Foreskin keratinocyte (primary cell): ENCODE measurements at places on chromosomes 3 and 15.

DNA sequence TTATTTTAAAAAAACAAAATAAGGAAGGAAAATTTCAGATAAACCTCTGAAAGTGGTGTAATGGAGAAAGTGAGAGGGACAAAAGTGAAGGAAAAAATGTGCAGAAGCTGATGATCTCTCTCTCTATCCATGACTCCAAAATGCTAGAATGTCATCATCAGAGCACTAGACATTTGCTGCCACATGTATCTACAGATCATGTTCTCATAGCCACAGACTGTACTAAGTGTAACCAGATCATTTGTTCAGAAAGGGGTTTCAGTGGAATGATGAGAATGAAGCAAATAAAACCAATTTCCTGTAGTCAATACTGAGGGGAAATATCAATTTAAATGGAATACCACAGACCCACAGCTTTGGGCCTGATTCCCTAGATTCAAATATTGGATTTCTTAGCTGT lies 104.3 kb upstream of the CHMP2B start:
- DNase-seq = no peak

- no peak for DNase-seq
Observed at GRCh38 chr3:103585809-103586208, 1151.0 kb downstream of the ZPLD1 start.

DNA sequence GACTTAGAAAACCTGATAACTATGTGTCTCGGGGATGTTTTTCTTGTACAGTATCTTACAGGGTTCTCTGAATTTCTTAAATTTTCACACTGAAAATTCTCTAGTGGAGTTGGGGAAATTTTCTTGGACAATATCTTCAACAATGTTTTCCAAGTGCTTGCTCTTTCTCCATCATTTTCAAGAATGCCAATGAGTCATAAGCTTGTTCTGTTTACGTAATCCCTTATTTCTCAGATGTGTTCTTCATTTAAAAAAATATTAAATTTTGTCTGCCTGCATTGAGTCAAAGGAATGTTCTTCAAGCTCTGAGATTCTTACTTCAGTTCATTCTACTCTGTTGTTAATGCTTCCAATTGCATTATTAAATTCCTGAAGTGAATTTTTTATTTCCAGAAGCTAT lies 21.9 kb upstream of the PLSCR2 start:
- DNase-seq = no peak

- no peak for DNase-seq
Observed at GRCh38 chr3:71600646-71601288, 17.2 kb upstream of the FOXP1 start.

DNA sequence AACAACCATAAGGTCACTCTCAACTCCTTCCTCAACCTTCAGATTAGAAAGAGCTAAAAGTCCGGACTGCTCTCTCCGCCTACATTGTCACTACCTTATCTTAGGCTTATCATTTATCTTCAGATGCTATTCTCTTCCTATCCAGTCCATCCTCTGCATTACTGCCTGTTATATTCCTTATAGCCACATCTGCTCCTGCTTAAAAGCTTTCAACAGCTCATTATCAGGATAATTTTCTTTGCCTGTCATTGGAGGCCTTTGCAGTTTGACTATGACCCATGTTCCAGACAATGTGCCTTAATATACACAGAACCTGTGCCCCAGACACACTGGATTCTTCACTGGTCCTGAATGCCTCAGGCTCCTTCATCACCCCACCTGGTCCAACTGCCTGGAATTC lies 184.1 kb upstream of the SETMAR start:
- no peak for DNase-seq

DNA sequence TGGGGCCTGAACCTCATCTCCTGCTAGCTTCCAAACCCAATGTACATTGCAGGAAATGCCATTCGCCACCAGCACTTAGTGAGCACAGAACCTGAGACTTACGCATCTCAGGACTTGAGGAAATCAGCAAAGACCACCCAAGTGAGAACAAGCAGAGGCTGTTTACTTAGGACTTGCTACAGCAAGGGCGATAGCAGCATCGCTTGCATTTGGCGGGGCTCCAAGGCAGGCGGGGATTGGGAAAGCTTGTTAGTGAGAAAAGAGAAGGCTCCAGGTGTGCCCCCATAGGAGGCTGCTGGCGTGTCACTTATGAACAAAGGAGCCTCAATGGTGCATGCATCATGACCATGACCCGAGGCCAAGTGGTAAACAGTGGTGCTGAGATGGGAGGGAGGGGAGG lies 19.7 kb downstream of the SLC6A20 start:
- DNase-seq = no peak

DNA sequence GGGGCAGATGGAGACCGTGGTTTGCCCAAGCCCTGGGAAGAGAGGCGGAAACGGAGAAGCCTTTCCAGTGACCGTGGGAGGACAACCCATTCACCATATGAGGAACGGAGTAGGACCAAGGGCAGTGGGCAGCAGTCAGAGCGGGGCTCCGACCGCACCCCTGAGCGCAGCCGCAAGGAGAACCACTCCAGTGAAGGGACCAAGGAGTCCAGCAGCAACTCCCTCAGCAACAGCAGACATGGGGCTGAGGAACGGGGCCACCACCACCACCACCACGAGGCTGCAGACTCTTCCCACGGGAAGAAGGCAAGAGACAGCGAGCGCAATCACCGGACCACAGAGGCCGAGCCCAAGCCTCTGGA lies 2.0 kb downstream of the RBM15B start:
- no peak for DNase-seq

DNA sequence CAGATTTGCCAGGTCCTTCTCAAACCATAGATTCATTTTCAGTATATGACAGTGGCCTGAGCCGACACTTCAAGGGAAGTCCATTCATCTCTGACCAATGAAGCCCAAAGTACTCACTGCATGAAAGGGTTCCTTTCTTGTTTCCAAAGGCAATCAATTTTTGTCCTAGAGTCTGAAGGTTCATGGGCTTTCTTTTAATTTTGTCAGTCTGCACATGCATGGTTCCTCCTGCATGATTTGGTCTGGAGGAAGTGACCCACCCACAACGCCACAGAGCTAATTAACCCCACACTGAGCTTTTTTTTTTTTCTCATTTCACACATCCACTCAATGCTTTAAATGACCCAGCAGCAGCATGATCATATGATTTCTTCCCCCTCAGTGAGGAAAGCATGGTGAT lies 216.4 kb downstream of the TIGIT start:
- DNase-seq = no peak

DNA sequence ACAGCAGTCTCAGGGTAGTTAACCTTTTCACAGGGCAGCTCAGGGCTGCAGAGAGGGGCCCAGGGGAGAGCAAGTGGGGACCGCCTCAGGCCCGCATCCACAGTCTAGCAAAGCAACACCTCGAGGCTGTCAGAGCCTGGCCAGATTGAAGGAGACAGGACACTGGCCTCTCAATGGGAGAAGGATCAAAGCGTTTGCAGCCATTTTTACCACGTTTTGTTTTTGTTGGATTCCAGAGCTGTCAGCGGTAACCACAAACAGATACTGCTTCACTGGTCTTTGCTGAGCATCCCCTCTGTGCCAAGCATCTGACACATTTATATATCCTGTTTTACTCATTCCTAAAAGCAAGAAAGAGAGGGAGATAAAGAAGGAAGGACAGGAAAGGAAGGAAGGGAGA lies 153.8 kb downstream of the SHQ1 start:
- DNase-seq = no peak

DNA sequence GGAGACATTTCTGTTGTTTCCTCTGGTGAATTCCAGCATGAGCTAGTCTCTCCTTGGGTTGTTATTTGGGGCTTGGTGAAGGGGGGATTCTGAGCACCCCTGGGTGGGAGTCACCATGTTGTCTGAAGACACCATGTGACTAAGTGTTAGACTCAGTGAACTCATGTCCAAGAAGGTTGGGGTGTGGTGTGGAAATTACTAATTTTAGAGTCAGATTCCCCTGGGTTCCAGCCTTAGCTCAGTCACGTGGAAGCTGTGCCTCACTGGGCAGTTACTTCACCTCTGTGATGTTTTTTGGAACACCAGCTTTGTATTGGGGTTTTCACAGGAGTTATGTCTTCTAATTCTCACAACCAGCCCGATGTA lies 171.5 kb downstream of the RPLP1 start:
- DNase-seq = no peak

GRCh38 chr3:54986294-54986693 lies 58.4 kb upstream of the LRTM1 start:
- DNase-seq = no peak

- DNase-seq = no peak
Observed at GRCh38 chr15:27820722-27821121, 278.4 kb downstream of the OCA2 start.

GRCh38 chr3:125644036-125645005 lies 49.0 kb upstream of the OSBPL11 start:
- DNase-seq = no peak

- peak; percentile 18 for DNase-seq
Observed at GRCh38 chr3:161372321-161373260, 1.3 kb upstream of the SPTSSB start.

DNA sequence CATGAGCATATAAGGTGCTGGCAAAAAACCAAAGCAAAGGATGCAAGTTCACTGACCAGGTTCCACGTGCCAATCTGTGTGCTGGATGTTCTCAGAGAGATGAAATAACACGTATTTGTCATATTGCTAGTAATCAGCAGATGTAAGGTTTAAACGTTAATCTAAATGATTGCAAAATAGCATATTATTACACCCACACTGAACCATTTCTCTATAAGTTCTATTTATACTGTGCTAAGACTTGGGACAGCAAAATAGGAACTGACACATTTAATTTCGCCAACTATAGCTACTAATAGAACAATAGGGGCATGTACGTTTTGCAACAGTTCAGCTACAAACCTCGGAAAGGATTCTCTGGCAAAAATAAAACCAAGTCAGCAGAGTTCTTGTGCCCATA lies 350.3 kb upstream of the ZNF385D start:
- no peak for DNase-seq

GRCh38 chr3:150588027-150588830 lies 14.9 kb upstream of the SELENOT start:
- no peak for DNase-seq

- DNase-seq = no peak
Observed at GRCh38 chr15:28020644-28021043, 78.5 kb downstream of the OCA2 start.

GRCh38 chr3:187161556-187161955 lies 22.3 kb upstream of the RPL39L start:
- no peak for DNase-seq

- no peak for DNase-seq
Observed at GRCh38 chr15:90421527-90421926, 33.5 kb downstream of the IQGAP1 start.

DNA sequence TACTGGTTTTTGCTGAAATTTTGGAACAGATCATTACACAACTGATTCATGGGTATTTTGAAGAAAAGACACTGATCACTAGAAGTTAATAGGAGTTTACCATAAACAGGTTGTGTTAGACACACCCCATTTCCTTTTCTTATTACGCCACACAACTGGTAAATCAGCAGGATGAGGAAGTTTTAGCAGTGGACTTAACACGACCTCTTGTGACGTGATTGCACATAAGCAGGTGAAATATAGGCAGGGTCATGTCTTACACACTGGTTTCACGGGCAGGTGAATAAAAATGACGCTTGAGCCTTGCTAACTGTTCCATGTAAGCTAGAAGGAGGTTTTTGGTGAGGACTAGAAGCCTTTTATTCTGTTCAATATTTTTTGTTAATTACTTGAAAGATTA lies 27.1 kb upstream of the TPRG1 start:
- no peak for DNase-seq

DNA sequence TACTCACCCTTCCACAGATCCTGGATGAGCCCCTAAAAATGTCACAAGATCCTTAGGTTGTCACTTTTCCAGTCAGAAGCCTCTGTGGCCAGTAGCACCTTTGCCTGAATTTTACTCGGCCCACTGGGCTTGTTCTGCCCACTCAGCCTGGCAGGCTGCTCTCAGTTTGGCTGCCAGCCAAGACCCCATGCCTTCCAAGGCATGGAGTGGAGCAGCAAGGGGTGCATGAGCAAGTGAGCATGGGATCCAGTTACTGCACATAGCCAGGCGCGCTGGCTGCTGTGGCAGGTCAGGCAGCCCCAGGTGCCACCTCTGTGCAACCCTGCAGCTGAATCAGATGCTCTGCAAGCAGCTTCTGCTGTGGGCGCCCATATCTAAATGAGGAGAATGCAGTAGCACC lies 79.3 kb downstream of the CGGBP1 start:
- DNase-seq = no peak

GRCh38 chr3:50233176-50233575 lies 2.8 kb upstream of the GNAI2 start:
- DNase-seq = no peak

GRCh38 chr3:6301626-6302025 lies 559.3 kb upstream of the GRM7 start:
- no peak for DNase-seq

DNA sequence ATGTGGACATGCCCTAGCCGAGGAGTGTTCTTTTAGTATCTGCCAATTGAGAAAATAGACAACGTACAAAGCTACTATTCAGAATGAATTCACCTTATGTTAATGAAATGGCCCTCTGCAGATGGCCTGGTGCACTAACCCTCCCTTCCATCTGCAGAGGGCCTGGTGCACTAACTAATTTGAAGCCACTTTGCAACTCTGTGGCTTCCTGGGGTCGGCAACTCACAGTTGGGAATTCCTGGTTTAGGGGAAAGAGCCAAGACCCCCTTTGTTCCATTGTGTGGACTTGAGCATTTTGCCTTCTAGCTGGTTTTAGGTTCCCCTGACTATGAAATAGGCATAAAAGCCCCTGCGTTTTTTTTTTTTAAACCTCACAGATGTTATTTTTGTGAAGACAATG lies 204.3 kb upstream of the UBE3A start:
- no peak for DNase-seq

- peak; percentile 70 for DNase-seq
Observed at GRCh38 chr3:53114412-53115074, 15.7 kb downstream of the RFT1 start.

GRCh38 chr3:49652218-49652902 lies 21.8 kb upstream of the APEH start:
- DNase-seq = no peak

DNA sequence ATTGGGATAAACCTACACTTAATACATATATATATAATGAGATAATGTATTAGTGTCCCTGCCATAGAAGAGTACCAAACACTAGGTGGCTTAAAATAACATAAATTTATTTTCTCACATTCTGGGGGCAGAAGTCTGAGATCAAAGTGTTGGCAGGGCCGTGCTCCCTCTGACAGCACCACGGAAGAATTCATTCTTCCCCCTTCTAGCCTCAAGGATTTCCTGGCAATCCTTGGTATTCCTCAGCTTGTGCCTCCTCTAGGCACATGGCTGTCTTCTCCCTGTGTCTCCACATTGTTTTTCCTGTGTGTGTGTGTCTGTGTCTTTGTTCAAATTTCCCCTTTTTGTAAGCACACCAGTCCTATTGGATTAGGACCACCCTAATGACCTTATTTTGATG lies 115.2 kb upstream of the AGBL1 start:
- no peak for DNase-seq
